AG10803 (cell line): ENCODE measurements at places on chromosomes 16 and 17.

GRCh38 chr17:59367657-59368045 is 36.2 kb downstream of the YPEL2 start:
- DNase-seq: no peak

DNA sequence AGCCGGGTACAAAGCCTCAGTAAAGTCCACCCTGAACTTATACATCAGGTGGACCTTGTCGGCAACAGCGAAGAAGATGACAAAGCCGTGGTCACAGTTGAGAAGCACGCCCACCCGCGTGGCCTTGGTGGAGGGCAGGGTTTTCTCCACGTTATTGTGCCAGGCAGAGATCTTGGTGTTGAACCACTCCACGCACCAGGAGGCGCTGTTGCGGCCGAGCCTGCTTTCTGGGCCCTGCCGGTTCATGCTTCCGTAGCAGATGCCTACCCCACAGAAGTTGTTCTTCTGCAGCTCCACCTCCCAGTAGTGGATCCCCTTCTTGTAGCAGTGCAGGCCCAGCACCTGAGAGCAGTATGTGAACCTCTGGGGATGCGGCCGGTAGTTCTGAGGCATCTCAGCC is 22.1 kb downstream of the TRIM25 start:
- DNase-seq: no peak

DNA sequence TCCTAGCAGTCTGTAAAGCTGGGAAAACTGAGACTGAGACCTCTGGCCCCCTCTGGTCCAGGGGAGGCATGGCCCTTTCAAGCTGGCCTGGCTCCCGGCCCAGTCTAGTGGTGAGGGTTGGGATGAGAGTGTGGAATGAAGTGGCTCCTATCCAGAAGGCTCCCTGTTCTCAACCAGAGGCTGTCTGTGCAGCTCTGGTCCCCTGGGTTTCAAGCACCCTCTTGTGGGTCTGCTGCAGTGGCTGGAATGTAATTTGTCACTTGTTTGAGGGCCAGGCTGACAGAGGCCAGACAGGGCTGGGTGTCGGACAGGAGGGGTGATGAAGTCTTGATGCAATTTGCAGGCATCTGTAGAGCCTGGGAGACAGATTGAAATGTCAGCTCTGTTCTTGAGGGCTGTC is 22.1 kb upstream of the PHF12 start:
- peak; percentile 75 for DNase-seq

DNA sequence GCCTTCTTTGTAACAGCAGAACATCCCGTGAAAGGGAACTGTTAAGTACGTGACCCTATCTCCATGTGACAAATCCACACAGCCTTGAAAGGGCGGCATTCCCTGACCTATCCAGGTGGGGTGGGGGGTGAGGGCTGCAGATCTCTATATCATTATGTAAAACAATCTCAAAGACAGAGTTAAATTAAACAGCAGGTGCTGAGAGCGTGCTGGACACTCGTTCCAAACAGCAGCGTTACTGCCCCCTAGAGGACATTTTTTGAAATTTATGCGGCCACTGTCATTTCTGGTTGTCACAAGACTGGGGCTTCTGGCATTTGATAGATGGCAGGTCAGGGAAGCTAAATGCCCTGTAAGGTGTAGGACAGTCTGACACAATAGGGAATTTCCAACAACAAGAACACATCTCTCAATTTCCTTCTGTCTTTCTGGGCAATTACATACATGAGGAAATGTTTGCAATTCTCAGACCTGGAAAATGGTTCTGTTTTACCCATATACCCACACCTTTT is 6.7 kb upstream of the SLC25A39 start:
- DNase-seq: peak; percentile 65

DNA sequence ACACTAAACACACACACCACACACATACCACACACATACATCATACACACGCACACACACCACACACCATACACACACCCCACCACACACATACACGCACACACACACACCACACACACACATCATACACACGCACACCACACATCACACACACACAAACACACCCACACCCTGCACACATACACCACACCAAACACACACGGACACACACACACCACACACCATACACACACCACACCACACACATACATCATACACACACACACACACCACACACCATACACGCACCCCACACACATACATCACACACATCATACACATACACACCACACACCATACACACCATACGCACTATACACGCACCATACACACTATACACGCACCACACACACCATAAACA is 3.7 kb upstream of the SOX8 start:
- no peak for DNase-seq

DNA sequence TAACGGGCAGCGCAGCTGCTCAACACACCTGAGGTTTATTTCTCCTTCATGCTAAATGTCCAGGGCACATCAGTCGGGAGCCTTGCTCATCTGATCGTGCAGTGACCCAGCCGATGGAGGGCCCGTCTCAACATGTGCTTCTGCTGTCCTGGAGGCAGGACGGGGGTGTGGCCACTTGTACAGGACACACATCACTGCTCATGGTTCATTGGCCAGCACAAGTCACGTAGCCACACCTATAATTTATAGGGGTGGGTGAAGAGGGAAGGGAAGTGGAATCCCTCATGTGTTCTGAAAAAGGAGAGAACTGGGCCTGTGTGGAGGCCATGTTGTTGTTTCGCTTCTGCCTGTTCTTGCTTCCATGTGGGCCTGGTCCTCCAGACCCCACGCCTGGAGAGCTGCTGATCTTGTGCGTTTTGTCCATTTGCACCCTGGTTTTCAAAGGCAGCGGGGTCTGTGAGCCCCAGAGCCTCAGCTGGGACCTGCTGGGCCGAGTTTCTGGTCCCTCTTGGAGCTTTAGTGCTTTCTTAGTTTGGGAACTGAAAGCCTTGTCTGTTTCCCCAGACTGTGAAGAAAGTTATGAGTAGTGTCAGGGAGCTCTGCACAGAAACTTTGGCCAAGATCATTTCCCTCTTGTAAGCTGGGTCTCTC is 60.5 kb downstream of the CMIP start:
- no peak for DNase-seq
